WTC11 (cell line): ENCODE measurements at places on chromosomes 4 and X.

- DNase-seq: no peak
Observed at GRCh38 chr4:44661940-44662622, 10.7 kb upstream of the YIPF7 start.

- DNase-seq: no peak
Observed at GRCh38 chr4:125986307-125986706, 671.6 kb downstream of the FAT4 start.

GRCh38 chr4:183347566-183347965 lies 25.3 kb upstream of the CLDN24 start:
- DNase-seq: no peak

- no peak for DNase-seq
Observed at GRCh38 chr4:156838761-156839160, 132.8 kb downstream of the PDGFC start.

DNA sequence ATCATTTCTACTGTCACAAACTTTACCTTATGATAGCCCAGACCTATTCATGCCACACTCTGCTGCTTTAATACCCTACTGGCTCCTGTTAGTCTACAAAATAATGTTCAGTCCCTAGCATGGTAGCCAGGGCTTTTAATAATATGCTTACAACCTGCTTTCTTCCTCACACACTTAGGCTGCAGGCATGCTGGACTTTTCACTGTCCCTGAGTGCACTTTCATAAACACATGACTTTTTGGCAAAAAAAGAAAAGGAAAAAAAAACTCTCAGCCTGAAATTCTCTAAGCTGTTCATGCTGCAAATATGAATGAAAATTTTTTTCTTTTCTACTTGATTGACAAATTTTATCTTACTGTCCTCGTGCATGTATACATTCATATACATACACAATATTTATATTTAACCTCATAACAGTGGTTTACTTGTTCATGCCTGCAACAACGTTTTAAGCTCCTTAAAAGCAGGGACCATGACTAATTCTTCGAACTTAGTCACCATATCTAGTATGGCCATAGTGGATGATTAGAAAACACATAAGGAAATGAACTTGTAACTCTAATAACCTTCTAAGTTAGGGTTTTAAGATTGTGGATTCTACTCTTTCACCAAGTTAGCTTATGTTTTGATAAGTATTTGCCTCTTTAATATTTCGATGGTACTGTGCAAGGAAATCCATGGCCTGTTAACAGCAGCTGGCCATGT lies 229.5 kb downstream of the SPCS3 start:
- DNase-seq: no peak

GRCh38 chr4:185933078-185933581 lies 121.1 kb upstream of the SORBS2 start:
- DNase-seq: no peak

- DNase-seq: no peak
Observed at GRCh38 chr4:158875455-158875854, 106.6 kb downstream of the FNIP2 start.

GRCh38 chr4:183177001-183177400 lies 77.9 kb downstream of the WWC2 start:
- DNase-seq: no peak

DNA sequence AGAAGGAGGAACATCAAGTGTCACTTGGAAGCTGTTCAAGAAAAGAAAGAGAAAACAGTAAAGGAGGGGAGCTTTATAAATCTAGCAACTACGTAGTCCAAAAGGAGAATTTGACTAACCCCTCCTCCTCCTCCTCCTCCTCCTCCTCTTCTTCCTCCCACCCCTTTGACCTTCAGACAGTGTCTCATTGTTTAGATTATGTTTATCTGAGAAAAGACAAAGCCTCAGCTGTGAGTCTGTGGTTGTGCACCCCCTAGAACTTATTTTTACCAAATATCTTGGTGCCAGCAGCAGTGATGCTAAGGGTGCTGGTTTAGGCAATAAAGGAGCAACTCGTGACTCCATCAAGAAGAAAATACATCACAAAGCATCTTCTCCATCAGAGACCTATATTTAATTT lies 68.9 kb upstream of the BMP2K start:
- no peak for DNase-seq

DNA sequence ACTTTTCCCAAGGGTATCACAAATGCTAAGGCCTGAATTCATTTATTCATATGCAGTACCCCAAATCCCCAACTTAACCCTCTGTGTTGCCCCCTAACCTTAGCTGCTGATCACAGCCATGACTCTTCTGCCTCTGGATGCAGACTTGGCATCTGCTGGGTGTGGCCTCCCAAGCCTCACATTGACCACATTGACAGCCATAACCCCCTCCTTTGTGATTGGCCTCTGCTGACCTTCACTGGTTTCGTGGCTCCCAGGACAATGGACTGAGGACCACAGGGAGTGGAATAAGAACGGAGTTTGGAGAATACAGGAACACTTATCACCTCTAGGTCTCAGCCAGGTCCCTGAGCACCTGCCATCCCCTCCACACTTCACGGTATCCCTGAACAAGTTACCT lies 123.6 kb upstream of the CPEB2 start:
- DNase-seq: no peak
